ENCODE measurements at places on chromosomes 11 and 22.

- no peak overlapping the region for H3K4me3 ChIP-seq
- no peak overlapping the region for H3K27ac ChIP-seq
- no peaks in the 10 kb centered on the region for H3K27me3 ChIP-seq
- no peaks in the 10 kb centered on the region for H3K36me3 ChIP-seq
Measured at GRCh38 chr11:30414244-30414643, 91.3 kb downstream of the ARL14EP start.

GRCh38 chr22:41250127-41250526 is 9.4 kb upstream of the CHADL start:
- no peak for DNase-seq
- H3K27me3 ChIP-seq: no peaks in the 10 kb centered on the region
- H3K4me3 ChIP-seq: no peak overlapping the region
- H3K4me1 ChIP-seq: no peaks in the 10 kb centered on the region

DNA sequence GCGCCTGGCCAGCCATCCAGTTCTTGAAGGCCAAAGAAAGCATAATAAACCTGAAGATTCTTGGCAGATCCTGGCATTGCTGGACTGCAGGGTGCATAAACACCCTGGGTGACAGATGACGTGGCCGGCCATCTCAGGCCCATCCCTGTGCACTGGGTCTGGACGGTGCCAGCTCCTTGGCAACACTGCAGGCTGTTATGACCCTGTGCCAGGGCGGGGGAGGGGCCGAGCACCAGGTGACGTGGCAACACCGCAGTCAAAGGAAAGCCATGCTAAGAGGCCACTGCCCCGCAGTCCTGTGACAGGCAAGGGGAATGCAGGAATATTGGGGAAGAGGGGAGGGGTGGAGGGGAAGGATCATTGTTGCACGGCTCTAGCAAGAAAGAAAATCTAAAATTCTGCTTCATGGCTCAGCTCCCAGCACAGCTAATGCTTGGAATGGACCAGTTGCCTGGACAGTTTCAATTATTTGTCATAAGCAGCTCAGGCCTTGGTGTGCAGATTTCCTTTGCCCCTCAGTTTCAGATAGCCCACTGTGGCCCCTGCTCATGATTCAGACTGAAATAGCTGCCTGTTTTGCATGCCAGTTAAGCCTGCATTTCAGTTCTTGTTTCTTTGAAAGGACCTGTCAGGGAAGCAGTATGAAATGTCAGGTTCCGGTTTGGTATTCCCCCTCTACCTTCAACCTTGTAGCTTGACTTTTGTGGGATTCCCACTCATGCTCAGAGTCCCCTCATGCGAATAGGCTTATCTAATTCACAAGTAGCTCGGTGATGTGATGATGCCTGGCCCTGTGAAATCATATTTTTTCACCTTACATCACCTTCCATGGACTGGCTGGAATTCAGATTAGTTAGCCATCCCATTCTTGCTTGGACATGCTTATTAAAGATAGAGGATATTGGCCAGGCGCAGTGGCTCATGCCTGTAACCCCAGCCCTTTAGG is 29.7 kb upstream of the DDX6 start:
- peaks cover 4% of the 10 kb centered on the region for H3K4me1 ChIP-seq
- no peak overlapping the region for H3K4me3 ChIP-seq
- no peaks in the 10 kb centered on the region for H3K27me3 ChIP-seq

- H3K4me1 ChIP-seq: no peaks in the 10 kb centered on the region
- H3K27ac ChIP-seq: no peak overlapping the region
- no peak overlapping the region for H3K4me3 ChIP-seq
- no peak for DNase-seq
Measured at GRCh38 chr22:45731798-45732495, 60.3 kb downstream of the ATXN10 start.

- H3K4me1 ChIP-seq: no peaks in the 10 kb centered on the region
- no peak overlapping the region for H3K4me3 ChIP-seq
- H3K27ac ChIP-seq: no peak overlapping the region
Measured at GRCh38 chr22:27687984-27688545, 113.5 kb downstream of the MN1 start.

DNA sequence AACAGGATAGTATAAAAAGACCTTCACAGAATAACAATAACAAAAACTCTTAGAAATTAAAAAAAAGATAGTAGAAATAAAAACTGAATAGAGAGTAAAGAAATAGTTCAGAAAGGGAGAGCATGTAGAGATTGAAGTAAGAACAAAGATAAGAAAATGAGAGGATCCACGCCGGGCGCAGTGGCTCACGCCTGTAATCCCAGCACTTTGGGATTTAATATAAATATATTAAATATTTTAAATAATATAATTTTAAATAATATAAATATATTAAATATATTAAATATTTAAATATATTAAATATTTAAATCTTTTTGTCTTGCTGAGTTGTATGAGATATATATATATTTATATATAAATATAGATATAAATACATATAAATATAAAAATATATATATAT is 11.0 kb downstream of the APOA4 start:
- no peak overlapping the region for H3K4me3 ChIP-seq
- no peak overlapping the region for H3K27ac ChIP-seq
- no peaks in the 10 kb centered on the region for H3K27me3 ChIP-seq
- H3K36me3 ChIP-seq: no peaks in the 10 kb centered on the region
- H3K4me1 ChIP-seq: no peaks in the 10 kb centered on the region

- no peaks in the 10 kb centered on the region for H3K36me3 ChIP-seq
- no peaks in the 10 kb centered on the region for H3K4me1 ChIP-seq
- no peaks in the 10 kb centered on the region for H3K27me3 ChIP-seq
- DNase-seq: no peak
- no peak overlapping the region for H3K27ac ChIP-seq
Measured at GRCh38 chr22:43537019-43537585, 125.3 kb downstream of the MPPED1 start.

- no peak overlapping the region for H3K4me3 ChIP-seq
- H3K27ac ChIP-seq: no peak overlapping the region
- no peaks in the 10 kb centered on the region for H3K27me3 ChIP-seq
- H3K4me1 ChIP-seq: no peaks in the 10 kb centered on the region
- DNase-seq: no peak
Measured at GRCh38 chr22:47409539-47410275, 647.3 kb downstream of the TBC1D22A start.

DNA sequence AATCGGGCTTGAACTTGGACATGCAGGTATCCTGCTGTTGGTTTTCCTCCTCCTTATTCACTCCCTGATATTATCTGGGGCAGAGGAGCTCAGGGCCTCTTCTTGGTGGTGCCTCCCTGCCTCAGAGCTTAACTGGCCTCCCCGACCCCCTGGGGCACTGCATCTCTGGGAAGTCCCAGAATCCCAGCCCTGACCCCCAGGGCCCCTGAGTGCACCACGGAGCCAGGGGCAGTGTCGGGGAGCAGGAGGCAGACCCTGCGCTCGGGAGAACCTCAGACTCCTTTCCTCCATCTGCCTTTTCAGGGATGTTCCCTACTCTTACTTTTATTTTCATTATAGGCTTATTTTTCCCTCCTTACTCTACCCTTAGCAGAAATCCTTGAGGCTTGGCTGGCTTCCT is 537.0 kb downstream of the BRD1 start:
- H3K4me3 ChIP-seq: no peak overlapping the region
- no peaks in the 10 kb centered on the region for H3K27me3 ChIP-seq
- H3K36me3 ChIP-seq: no peaks in the 10 kb centered on the region

GRCh38 chr11:75090671-75091177 is 6.0 kb downstream of the OR2AT4 start:
- H3K4me3 ChIP-seq: no peak overlapping the region
- H3K27ac ChIP-seq: no peak overlapping the region
- H3K4me1 ChIP-seq: no peaks in the 10 kb centered on the region
- no peaks in the 10 kb centered on the region for H3K36me3 ChIP-seq
- H3K27me3 ChIP-seq: no peaks in the 10 kb centered on the region
- no peak for DNase-seq

DNA sequence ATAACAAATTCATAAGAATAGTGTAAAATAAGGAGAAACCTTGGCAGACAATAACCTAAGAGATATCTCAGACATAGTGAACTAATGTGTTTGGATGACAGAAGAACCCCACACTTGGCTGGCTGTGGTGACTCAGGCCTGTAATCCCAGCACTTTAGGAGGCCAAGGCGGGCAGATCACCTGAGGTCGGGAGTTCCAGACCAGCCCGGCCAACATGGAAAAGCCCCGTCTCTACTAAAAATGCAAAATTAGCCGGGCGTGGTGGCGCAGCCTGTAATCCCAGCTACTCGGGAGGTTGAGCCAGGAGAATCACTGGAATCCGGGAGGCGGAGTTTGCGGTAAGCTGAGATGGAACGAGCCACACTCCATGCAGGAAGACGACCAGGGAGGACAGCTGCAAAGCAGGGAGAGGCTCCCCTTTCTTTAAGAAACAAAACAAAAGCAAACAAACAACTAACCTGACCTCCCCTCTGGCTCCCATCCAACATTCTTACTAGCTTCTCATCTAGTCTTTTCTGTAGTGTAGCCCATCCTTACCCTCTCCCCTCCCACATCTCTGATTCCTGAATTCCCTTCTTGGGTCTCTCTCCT is 84.2 kb downstream of the ZNF280B start:
- no peak overlapping the region for H3K27ac ChIP-seq
- no peaks in the 10 kb centered on the region for H3K27me3 ChIP-seq
- H3K36me3 ChIP-seq: no peaks in the 10 kb centered on the region
- H3K4me1 ChIP-seq: no peaks in the 10 kb centered on the region
- DNase-seq: no peak

DNA sequence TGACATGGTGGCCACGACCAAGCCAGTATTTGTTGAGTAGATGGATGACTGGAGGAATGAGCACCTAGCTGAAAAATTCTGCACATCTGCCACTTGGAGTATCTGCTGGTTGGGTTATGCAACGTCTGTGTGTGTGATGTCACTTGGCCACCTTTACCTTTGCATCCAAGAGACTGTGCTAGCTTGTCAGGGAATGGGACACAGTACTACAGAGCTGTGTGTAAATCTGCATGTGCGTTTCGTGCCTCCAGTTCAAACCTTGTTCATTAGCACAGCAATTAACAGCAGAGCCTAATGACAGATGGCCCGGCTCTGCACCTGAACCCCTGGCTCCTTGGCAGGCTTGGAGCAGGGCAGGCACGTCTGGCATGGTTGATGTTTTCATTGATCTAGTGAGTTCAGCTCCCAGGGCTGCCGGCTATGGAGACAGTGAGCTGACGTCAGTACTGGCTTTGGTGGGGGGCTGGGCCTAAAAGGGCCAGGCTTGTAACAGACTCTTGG is 188.4 kb upstream of the NAV2 start:
- no peak overlapping the region for H3K4me3 ChIP-seq
- no peaks in the 10 kb centered on the region for H3K27me3 ChIP-seq
- H3K27ac ChIP-seq: no peak overlapping the region
- no peak for DNase-seq

DNA sequence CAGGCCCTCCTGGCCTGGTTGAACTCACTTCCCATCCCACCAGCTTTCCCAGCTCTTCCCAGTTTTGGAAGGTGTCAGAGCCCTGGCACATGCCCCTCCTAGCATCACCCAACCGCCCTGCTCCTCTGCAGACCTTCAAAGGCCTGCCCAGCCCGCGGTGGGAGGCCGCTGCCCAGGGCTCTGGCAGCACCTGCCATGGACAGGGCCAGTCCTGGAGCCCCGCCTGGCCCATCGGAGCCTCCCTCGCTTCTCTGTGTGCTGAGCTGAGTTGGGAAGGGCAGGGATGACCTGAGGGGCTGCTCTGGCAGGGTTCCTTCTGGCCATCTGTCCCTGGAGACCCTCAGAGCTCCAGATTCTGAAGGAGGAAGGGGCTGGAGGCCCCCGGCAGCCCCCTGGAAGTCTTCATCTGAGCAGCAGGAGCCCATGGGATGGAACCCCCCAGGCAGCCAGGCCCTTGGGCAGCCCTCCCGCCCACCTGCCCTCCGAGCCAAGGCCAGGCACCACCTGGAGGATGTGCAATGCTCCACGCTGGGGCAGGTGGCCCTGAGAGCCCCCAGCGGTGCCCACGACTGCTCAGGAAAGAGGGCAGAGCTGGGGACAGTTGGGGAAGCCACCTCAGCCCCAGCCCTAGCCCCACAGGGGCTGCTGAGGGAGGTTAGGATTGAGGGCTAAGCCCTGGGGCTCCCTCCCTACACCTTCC is 3.6 kb downstream of the LSP1 start:
- no peak overlapping the region for H3K4me3 ChIP-seq
- H3K36me3 ChIP-seq: no peaks in the 10 kb centered on the region
- H3K27me3 ChIP-seq: no peaks in the 10 kb centered on the region
- H3K27ac ChIP-seq: no peak overlapping the region
- H3K4me1 ChIP-seq: no peaks in the 10 kb centered on the region
- DNase-seq: no peak

- peak; percentile 50 for DNase-seq
- H3K4me3 ChIP-seq: no peak overlapping the region
- no peaks in the 10 kb centered on the region for H3K27me3 ChIP-seq
- H3K27ac ChIP-seq: no peak overlapping the region
- peaks cover 12% of the 10 kb centered on the region for H3K4me1 ChIP-seq
Measured at GRCh38 chr11:69950120-69950519, 128.0 kb upstream of the ANO1 start.

GRCh38 chr11:67493548-67494370 is 10.9 kb downstream of the AIP start:
- H3K4me1 ChIP-seq: no peaks in the 10 kb centered on the region
- H3K36me3 ChIP-seq: peaks cover 7% of the 10 kb centered on the region
- no peak overlapping the region for H3K4me3 ChIP-seq
- H3K27me3 ChIP-seq: no peaks in the 10 kb centered on the region

Data from colonic mucosa (tissue), 4 donors.